ENCODE measurements at places on chromosomes 12 and 14.

DNA sequence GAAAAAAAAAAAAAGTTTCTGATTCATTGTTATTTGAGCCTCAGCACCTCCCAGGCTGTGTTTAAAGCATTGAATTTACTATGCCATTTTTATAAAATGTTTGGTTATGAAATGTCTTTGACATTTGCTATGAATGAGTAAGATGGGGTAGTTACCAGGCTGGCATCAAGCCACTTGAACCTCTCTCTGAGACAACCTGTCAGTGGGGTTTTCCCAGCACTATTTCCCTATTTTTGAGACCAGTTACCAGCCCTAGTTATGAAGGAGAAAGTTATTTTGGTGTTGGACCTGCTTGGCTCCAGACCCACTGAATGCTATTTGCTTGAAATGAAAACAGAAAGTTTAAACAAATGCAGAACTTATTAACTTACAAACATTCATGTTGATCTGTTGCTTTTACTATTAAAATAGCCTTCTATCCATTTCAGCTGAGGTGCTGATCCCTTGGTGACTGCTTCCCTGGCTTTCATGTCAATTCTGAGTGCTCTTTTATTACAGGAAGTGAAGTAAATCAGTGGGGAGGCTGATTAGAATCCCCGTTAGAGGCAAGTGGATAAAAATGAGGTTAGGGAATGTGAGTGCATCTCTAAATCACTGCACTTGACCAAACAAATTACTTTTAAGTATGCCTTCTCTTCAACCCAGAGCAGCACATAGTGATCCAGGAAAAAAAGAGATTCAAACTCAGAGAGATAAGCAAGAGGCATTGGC lies 37.8 kb downstream of the LLPH start:
- DNase-seq, result no peak

- DNase-seq, result no peak
Measured at GRCh38 chr12:2862876-2863275, 6.0 kb upstream of the TEX52 start.

DNA sequence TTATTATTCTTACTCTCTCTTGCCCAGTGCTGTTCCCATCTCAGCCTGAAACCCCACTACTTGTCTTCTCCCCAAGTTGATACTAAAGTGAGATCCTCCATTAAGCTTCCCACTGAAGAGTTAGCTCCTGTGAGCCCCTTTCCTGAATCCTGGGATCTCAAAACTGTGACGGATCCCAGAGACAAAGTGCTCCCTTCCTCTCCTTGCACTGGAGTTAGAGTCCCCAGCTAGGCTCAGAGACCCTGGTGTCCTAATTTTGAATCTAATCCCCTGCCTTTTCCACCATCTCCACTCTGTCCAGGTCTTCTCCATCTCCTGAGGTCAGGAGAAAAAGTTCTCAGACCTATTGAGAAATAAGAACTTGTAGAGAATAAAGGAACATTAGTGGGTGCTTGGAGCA lies 17.6 kb upstream of the TBX3 start:
- DNase-seq, result no peak

- no peak for DNase-seq
Measured at GRCh38 chr14:22131749-22132476, 457.1 kb downstream of the DAD1 start.

GRCh38 chr14:29654901-29655550 lies 272.6 kb downstream of the PRKD1 start:
- DNase-seq, result no peak

DNA sequence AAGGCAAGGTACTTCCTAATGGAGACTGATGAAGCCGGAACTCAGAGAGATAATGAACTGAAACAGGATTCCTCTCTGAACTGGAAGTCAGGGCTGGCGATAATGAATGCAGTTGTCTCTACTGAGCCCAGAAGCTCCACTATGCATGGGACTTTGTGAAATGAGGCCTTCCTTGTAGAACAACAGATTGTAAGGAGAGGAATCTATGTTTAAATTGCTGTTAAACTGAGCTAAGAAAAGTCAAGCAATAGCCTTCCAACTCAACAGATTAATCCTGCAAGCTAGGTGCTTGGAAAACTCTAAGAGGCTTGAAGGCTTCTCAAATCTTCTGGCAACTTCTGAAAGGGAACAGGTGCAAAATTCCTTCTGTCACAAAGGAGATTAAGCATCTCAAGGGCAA lies 119.5 kb upstream of the ARHGAP5 start:
- DNase-seq, result no peak

DNA sequence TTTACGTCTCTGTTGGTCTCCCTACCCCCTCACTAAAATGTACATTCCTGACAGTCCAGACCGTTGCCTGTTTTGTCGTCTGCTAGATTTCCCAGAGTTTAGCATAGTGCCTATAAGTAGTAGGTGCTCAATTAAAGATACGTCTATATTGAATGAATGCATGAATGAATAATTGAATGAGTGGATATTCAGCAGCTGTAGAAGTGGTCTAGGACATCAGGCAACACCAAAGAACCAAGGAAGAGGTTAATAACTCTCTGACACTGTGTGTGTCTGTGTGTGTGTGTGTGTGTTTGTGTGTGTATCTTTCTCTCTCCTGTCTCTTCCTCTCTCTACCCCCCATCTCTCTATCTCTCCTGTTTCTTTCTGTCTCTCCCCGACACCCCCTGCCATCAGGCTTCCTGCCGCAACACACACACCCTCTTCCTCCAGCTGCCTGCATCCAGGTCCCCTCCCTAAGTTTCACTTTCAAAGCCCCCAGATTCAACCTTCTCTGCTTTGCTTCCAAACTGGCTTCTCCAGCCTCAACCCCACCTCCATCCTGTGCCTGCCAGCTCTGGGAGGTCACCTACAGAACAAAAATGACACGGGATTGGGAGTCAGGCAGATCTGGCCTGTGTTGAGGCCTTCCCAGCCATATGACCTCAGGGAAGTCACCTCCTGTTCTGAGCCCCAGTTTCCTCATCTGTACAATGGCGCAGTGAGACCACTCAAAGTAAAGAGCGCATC lies 119.9 kb upstream of the NCOR2 start:
- no peak for DNase-seq

DNA sequence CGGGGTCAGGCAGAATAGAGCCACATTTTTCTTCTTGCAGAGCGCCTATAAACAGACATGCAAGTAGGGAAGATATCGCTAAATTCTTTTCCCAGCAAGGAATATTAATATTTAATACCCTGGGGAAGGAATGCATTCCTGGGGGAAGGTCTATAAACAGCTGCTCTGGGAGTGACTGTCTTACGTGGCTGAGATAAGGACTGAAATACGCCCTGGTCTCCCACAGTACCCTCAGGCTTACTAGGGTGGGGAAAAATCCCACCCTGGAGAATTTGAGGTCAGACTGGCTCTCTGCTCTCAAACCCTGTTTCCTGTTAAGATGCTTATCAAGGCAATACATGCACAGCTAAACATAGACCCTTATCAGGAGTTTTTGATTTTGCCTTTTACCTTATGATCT lies 262.3 kb downstream of the CEP128 start:
- no peak for DNase-seq

DNA sequence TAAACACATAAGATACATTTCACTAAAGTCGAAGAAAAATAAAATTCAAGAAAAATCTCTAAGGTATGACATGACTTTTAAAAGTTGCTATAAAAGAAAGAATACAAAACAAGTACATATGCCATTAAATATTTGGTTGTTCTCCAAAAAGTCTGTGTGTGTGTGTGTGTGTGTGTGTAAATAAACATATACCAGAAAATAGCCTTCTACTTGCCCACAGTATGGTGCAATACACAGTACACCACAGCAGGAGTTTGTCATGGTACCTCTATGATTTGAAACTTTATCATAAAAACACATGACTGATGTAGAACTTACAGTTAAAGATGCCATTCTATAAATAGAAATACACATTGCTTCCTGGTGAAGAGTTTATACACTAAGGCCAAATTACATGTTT lies 692.7 kb upstream of the MGAT4C start:
- no peak for DNase-seq

DNA sequence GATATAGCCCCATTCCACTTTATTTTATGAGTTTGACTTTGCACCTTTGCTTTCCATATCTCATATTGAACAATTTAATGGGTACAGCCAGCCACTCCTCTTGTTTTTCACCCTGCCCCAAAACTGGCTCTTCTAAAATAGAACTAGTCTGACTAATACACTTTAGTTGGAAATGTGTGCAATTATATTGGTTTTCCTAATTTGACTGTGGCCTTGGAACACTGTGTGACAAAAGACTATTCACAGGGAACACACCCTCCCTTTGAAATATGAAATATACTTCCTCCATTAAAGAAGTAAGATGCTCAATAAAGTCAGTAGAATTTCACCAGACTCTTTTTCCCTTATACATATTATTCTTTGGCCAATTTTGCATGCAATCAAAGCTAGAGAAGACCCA lies 218.6 kb upstream of the DCN start:
- DNase-seq, result no peak

GRCh38 chr12:13149411-13149810 lies 45.9 kb upstream of the GSG1 start:
- DNase-seq, result no peak

DNA sequence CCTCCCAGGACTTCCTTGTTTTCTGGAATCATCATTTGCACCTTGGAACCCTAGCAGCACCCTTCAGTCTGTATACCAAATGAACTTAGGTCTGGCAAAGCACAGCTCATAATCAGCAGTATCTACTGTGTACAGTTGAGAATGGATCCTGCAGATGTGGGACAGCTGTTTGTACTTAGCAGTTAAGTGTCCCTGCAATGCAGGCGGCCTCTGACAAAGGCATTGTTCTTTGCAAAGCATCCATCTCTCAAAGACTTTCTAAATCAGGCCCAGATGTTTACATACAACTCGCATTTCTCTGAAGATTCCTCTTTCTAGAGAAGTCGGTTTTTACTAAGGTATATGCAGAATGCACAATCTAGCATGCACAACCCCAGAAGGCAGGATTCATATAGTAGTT lies 170.5 kb upstream of the RBM19 start:
- no peak for DNase-seq

GRCh38 chr12:106493531-106493930 lies 89.3 kb upstream of the RFX4 start:
- DNase-seq, result no peak

GRCh38 chr12:23950775-23951451 lies 1.4 kb upstream of the SOX5 start:
- DNase-seq, result no peak
